ENCODE measurements at places on chromosomes 2 and 18.

GRCh38 chr18:24333084-24333483 is 64.5 kb downstream of the OSBPL1A start:
- no peak for DNase-seq

- DNase-seq = no peak
Observed at GRCh38 chr2:19902216-19902740, 495 bp upstream of the TTC32 start.

- DNase-seq = no peak
Observed at GRCh38 chr18:72458271-72458670, 85.9 kb downstream of the CBLN2 start.

GRCh38 chr18:3360211-3360610 is 89.8 kb upstream of the TGIF1 start:
- no peak for DNase-seq

DNA sequence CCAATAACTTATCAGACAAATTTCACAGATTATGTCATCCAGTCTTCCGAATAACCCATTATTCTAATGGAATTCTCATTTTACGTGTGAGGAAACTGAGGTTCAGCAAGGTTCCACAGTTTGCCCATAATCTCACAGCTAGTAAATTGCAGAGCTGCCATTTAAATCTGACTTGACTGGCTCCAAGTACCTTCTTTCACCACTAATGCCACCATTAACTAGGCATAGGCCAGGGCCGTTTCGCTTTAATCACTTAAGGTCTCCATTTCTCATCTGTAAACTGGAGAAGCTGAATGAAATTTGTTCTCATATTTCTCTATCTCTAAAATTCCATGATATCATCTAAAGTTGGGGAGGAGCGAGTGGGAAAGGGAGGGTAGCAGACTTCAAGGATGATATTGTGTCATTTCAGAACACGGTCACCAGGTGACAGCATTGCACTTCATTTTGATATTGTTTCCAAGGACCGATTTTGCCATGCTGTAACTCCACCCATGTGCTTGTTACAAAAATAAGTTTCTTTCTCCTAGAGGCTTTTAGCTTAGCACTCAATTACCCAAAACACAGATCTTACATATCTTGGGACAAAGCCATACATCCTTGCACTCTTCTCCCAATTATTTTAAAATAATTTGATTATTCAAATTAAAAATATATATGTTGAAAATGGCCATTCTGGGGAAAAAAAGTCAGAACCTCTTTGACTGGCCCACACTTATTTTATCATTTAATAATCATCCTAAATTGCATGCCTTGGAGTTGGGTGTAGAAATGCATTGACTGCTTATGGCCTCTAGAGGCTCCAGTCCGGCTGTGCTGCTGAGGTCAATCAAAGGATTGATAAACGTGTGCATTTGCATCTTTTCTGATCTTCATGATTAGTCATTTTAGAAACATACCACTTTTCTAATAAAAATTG is 123.8 kb downstream of the AKAIN1 start:
- DNase-seq = no peak
